RPMI8226 (cell line): ENCODE measurements at places on chromosomes 2 and 18.

- no peak for DNase-seq
These were observed 12.4 kb downstream of the TFCP2L1 start for GRCh38 chr2:121272596-121272995.

DNA sequence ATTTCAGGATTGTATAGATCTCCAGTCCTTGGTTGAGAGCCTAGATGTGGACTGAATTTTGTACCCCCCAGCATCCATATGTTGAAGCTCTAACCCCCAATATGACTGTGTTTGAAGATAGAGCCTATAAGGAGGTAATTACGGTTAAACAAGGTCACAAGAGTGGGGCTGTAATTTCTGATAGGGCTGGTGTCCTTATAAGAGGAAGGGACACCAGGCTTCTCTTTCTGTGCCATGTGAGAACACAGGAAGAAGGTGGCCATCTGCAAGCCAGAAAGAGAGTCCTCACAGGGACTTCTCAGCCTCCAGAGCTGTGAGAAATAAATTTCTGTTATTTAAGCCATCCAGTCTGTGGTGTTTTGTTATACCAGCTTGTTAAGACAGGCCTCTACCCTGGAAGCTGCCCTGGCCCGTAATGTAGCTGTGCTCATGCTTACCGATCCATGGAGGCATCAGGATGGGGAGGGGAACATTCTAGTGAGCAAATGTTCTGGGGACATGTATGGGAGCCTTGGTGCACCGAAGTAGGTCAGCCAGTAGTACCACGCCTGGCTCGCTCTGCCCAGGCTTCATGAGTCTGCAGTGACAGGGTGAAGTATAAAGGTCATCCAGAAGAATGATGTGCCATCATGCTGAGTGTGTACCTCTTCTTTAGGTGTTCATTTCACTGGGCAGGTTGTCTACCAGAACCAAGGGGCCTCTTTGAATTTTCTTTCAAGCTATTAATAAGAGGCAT lies 16.1 kb downstream of the RASGRP3 start:
- DNase-seq: no peak

- no peak for DNase-seq
These were observed 54.0 kb upstream of the SCN1A start for GRCh38 chr2:166181813-166182154.

GRCh38 chr18:54173980-54174630 lies 50.4 kb downstream of the MBD2 start:
- no peak for DNase-seq

DNA sequence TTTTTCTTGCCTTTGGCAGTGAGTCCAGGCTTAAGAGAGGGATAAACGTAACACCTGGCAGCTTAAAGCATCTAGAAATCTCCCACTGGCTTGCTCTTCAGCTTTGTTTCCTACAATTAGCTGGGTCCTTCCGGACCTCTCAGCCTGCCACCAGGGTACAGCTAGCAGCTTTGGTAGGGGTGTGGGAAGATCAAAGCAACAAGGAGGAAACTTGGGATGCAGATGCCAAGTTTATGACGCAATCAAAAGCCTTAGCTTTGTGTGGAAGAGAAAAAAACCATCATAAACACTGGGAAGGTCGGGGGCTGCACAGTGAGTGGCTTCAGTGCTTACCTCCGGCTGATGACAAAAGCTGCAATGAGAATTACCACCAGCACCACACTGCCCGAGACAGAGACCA lies 116.9 kb downstream of the EPHA4 start:
- DNase-seq: no peak
